Stimulated activated CD4-positive, alpha-beta T cell treated with anti-CD3 and anti-CD28 coated beads, Interleukin-4, amount 100 ng/mL, for 24 hours (primary cell): ENCODE measurements at places on chromosomes 2 and 18.

- DNase-seq: no peak
Observed at GRCh38 chr2:237473878-237474441, 13.1 kb upstream of the MLPH start.

DNA sequence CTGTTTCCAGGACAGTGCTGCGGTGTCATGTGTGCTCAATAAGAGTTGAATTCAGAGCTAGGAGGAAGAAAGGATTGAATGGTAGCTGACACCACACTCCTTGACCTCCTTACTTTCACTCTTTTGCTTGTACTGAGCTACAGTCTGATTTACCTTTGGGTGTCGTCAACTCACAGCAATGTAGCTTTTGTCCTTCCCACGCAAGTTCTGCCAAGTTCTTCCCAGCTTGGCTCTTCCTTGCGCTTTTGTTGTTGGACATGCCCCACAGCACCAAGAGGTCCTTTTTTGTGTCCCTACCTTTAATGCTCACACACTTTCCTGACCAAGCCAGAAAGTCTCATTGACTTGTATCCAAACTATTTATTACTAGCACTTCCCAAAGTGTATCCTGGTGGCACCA lies 38.3 kb upstream of the ITGB6 start:
- no peak for DNase-seq

- DNase-seq: no peak
Observed at GRCh38 chr2:9001229-9001628, 2.3 kb downstream of the MBOAT2 start.

DNA sequence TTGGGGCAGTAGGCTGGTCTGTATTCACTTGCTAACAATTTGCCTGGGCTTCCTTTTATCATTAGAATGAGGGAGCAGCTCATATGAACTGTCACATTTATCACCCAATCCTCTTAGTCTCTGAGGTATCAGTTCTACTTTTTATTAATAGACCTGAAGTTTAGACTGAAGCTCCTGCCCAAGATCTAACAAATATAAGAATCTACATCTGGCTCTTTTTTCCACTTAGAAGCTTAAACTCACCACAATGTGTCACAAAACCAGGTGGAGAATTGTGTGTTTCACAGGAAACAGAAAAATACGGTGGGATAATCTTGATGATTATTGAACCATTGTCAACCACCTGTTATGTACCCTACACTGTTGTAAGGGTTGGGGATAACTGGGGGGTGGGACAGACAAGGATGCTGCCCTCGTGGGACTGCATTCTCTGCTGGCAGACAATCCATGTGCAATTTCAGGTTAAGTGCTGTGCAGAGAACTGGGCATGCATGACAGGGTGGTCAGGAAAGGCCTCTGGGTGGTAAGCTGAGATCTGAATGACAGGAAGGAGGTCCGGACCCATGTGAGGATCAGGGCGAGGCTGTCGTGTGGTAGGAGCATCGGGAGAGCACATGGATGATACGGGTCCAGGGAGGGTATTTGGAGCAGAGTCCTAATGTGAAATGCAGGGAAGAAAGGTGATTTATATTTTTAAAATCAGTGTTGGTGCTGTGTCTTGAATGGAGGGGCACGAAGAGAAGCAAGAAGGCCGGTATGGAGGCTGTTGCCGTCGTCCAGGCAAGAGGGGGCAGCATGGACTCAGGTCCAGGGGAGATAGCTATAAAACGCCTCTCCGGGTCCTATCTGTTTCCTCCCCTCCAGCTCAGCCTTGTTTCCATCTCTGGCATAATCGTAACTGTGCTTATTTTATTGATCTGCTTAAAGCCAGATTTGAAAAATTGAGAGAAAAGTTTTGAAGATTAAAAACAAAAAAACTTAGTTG lies 17.6 kb downstream of the MYL12B start:
- DNase-seq: no peak

- DNase-seq: no peak
Observed at GRCh38 chr2:181459621-181460021, 2.4 kb downstream of the ITGA4 start.

GRCh38 chr18:58443671-58444070 lies 185.2 kb downstream of the ALPK2 start:
- DNase-seq: no peak

DNA sequence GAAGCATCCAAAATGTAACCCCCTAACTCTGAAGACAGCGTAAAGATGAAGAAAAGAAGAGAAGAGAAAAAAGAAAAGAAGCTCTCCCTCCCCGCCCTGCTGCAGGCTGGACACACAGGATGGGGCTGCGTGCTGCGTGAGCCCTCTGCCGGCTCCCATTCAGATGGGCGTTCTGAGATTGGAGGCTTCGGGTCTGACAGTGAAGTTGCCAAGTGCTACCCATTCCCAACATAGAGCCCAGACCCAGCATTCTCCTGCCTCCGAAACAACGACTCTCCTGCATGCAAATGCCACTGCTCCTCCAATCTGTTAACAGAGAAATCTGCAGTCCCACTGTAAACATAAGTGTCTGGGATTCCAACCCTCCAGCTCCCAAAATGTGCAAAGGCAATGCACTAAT lies 234.9 kb downstream of the BCL11A start:
- DNase-seq: no peak

DNA sequence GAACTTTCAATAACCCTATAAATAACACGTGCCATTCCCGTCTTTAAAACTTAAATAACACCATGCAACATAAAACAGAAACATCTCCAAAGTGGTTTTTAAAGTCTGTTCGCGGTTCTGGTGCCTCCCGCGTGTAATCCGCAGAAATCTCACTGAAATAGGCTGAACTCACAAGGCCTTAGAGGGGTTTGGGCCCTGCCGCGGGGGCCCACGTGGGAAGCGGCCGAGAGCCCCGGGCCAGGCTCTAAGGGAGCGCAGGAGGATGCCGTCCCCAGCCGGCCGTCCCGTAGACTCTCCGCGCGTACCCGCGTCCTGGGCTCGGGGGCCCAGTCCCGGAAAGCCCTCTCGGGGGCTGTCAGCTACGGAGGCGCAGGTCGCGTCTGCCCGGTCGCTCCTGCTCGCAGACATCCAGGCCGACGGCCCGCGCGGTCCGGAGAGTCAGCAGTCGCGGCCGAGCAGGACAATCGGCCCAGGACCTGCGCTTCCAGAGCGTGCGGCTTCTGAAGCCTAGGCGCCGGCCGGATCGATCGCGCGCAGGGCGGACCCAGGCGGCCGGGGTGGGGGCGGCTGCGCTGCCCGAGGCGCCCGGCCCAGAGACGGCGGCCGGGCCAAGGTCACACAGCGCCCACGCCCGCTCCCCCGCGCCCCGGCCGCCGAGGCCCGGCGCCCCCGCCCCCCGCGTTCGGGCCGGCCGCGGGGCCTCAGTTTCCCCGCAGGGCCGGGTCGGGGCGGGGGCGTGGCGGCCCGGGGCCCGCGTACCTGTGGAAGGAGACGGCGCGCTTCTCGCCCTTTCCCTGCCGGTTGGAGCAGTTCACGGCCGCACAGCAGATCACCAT lies 558 bp downstream of the THAP4 start:
- DNase-seq: peak; percentile 16

DNA sequence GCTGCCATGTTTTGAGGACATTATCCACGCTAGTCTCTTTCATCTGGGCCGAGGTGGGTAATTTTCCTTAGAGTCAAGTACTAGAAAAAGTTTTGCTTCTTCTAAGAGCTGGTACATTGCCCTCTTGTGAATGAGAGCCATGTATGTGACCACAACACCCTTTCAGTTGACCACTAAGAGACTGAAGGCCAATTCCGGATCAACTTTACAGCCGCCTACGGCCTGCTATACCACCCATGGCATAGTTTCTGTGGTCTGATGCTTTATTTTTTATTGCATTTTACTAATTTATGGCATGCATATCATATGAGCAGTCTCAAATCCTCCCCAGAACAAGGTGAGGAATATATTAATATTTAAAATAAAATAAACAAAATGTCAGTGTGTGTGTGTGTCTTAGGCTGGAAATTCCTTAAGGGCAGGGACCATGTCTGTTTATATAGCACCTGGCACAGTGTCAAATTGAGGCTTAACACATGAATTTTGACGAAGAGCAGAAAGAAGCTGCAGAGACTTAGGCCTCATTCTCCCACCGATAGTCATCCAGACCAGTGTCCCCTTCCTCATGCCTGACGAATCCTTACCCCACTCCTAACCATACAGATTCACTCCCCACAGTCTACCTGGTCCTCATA lies 35.4 kb downstream of the PSD4 start:
- no peak for DNase-seq

DNA sequence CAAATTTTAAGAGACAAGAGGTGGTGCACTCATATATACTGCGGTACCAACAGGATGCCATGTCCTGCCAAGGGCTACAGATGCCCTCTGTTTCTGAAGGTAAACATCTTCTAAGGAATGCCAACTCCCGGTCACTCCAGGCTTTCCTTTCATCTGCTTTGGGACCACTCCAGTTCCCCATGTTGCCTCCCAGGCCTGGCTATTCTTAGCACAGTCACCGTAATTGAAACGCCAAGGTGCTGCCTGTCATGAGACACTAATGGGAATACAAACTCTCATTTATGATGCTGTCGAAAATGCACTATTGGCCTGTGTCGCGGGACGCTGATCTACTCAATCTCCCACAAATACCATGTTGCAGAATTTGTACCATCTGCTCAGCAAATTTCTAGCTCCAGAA lies 79.6 kb downstream of the KLF7 start:
- no peak for DNase-seq

GRCh38 chr2:175490360-175490791 lies 308.9 kb upstream of the ATP5MC3 start:
- DNase-seq: no peak

DNA sequence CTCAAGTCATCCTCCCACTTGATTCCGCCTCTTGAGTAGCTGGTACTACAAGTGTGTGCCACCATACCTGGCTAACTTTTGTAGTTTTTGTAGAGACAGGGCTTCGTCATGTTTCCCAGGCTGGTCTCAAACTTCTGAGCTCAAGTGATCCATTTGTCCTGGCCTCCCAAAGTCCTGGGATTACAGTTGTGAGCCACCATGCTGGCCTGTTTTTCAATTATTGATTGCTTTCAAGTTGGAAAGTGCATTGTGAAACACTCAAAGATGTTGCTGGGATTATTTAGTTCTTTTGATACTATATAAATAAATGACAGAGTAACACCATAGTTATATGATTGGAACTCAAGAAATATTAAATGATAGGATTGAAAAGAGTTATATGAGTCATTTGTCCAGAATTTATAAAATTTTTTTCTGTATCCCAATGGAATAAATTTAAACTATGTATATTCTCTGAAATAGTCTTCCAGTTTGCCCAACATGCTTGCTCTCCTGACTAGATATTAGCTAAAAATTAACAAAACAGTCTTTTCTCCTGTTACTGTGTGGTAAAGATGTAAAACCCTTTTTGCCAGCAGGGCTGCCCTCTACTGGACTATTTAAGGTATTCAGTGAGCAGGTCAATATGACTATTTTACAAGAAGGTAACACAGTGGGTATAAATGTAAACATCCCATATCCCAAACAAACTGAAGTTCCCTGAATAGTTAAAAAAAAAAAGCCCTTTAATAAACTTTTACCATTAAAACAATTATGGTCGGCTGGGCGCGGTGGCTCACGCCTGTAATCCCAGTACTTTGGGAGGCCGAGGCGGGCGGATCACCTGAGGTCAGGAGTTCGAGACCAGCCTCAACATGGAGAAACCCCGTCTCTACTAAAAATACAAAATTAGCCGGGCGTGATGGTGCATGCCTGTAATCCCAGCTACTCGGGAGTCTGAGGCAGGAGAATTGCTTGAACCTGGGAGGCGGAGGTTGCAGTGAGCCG lies 42.7 kb downstream of the ACSL3 start:
- peak; percentile 34 for DNase-seq

- no peak for DNase-seq
Observed at GRCh38 chr18:72470391-72470790, 73.8 kb downstream of the CBLN2 start.

GRCh38 chr2:11320698-11321492 lies 23.5 kb downstream of the ROCK2 start:
- no peak for DNase-seq

GRCh38 chr2:3115301-3116042 lies 262.1 kb downstream of the EIPR1 start:
- DNase-seq: no peak
